NCI-H460 (cell line): ENCODE measurements at places on chromosomes 2 and 18. TPM values are rescaled to one million over a fixed set of nuclear protein-coding genes. Genes with fewer than 3 reads are reported as not detected.

Gene TLX2
- 0.40 and 0.43 TPM in 2 replicates for total RNA-seq

Gene PARD6G
- total RNA-seq: 3.1 and 3.5 TPM in 2 replicates

DNA sequence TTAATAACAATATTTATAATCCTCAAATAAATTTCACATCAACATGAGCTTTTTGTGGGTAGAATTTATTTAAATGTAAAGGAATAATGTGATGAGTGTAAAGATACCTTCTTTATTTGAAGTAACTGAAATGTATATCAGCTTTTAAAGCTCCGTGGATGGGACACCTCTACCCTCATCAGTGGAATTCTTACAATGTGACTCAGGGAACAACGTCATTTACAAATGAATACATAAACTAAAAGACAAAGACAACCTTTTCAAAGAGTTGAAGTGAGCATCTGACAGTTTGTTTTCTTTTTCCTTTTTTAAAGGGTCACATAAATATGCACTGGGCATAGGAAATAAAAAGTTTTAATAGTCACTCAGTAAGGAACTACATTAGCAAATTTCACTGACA is 1127.0 kb upstream of the CRIM1 start:
- no peak for DNase-seq

DNA sequence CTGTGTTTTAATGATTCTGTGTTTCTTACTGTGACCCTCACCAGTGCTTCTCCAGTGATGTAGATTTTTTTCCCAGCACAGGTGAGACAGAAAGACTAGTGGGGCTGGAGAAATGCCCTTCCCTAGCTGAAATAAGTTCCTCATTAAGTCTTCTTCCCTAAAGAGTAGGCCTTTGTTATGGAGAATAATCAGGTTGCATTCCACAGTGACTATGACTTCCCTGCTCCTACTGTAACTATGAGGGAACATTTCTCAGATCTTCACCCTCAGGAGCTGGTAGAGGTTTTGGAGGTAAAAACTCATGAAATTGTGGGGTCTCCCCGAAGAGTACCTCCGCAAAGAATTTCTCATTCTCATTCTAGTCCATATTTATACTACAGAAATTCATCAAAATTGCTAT is 286.2 kb downstream of the GRB14 start:
- no peak for DNase-seq

Gene HRH4
- 0.12 and 0.29 TPM in 2 replicates for total RNA-seq

DNA sequence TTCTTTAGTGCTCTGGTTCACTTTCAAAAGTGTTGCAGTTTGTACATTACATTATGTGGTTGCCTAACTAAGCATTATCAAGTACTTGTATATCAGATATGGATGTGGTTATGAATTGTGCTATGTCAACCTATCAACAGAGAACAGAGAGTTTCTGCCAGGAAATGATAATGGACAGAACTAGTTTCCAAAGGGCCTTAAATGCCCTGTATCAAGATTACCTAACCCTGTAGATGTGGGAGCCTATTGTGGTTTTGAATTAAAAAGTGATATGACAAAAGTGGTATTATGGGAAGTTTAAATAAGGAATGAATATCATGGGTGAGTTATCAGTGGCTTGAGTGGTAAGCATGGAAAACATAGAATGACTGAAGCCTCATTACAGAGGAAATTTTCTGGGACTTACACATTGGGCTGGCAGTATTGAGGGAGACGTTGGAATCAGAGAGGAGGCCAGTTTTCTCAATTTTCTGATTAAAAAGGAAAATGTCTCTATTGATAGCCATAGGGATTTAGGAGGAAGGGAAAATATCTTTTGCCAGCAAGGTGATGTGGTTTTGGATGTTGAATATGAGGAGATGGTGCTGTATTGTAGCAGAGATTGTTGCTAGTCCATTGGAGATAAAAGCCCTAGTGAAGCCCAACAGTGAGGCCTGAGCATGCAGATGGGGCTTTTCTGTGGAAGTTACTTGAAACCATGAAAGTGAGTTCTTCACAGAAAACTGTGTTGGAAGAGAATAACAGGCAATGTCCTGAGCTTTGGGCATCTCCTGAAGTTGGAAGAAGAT is 140.7 kb downstream of the TTC27 start:
- no peak for DNase-seq

GRCh38 chr18:36415625-36416024 is 118.1 kb downstream of the FHOD3 start:
- DNase-seq: no peak

GRCh38 chr2:215394102-215394805 is 41.6 kb downstream of the FN1 start:
- no peak for DNase-seq

DNA sequence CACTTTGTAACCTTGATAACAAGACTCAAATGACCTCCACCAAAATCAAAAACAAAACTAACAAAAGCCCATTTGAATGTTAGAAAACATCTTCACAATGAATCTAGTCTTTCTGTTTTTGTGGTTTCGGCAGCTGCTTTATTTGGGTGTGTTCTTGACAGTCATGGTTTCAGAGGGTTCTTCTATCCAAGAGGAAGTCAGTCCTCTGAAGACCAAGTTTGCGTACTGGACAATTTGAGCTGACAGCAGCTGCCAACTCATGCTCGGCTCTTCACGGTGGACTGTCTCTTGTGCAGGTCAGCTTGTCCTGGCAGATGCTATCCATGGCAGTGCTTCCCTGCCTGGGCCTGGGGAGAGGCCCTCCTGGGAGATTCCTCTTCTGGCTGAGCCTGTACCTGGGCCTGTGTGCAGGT is 91.0 kb downstream of the TMEM17 start:
- no peak for DNase-seq

DNA sequence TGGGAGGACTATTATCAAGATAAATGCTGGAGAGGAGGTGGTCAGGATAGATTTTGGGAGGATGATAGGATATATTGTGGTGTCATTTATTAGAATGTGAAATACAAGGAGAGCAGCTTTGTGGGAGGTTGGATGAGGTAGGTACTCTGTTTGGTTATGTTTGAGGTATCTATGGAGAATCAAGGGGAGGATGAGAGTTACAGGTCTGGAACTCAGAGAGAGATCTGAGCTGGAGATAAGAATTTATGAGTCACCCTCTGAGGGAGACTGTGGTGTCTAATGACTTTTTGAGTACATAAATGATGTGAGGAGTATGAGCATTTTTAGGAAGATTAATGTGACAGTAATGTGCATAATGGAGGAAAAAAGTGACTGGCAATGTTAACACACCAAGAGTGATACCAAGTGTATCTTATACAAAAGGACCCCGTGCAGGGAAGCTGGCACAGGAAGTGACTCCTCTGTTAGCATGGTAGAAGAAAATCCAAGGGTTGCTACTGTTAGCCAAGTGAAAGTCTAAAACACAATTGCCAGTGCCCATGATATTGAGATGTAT is 48.2 kb downstream of the CRIM1 start:
- DNase-seq: no peak

Gene TNS1
- not detected in 2 replicates for total RNA-seq
